ENCODE measurements at places on chromosomes 12 and 14. TPM values are rescaled to one million over a fixed set of nuclear protein-coding genes. Genes with fewer than 3 reads are reported as not detected.

Gene GRIP1
- total RNA-seq: 47.6 TPM

Gene AMN
- total RNA-seq: 1.8 TPM

DNA sequence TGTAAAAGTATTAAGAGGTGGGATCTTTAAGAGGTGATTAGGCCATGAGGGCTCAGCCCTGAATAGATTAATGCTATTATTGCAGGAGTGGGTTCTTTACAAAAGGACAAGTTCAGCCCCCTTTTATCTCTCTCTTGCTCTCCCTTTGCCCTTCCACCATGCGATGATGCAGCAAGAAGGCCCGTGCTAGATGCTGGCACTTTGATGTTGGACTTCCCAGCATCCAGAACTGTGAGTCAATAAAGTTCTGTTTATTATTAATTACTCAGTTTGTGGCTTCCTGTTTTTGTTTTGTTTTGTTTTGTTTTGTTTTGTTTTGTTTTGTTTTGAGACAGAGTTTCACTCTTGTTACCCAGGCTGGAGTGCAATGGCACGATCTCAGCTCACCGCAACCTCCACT lies 10.1 kb downstream of the RNASE1 start:
- no peak for DNase-seq

- no peak for DNase-seq
Observed at GRCh38 chr14:29569194-29569593, 358.5 kb downstream of the PRKD1 start.

DNA sequence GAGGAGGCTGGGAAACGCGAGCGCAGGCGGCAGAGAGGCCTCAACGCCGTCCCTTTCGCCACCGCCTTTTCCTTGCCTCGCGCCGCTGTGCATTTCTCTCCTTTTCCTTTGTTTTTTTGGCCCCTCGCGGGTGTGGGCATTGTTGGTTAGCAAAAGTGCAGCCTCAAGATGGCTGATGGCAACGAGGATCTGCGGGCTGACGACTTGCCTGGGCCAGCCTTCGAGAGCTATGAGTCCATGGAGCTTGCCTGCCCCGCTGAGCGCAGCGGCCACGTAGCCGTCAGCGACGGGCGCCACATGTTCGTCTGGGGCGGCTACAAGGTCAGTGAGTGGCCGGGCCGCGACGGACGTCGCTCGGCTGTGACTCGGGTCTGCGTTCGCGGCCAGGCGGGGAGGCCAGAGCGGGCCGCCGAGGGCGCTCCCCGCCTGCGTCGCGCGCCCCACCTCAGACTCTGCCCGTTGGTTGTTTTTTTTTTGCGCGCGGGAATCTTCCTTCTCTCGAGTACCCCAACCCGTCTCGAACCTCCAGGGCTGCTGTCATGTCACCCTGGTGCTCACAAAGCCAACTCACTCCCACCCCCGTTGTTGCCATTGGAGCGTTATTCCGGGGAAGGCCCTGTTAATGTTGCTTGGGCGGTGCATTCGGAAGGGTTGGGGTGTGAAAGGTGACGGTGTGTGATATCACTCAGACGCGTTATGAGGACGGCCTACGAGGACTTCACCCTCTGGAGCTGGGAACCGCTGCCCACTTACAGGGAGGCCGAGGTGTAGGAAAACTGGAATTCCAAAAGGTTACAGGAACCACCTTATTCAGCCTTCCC lies 558 bp downstream of the KLHDC2 start:
- DNase-seq: peak; percentile 82

- peak; percentile 86 for DNase-seq
Observed at GRCh38 chr12:25249931-25250738, 594 bp downstream of the KRAS start.

DNA sequence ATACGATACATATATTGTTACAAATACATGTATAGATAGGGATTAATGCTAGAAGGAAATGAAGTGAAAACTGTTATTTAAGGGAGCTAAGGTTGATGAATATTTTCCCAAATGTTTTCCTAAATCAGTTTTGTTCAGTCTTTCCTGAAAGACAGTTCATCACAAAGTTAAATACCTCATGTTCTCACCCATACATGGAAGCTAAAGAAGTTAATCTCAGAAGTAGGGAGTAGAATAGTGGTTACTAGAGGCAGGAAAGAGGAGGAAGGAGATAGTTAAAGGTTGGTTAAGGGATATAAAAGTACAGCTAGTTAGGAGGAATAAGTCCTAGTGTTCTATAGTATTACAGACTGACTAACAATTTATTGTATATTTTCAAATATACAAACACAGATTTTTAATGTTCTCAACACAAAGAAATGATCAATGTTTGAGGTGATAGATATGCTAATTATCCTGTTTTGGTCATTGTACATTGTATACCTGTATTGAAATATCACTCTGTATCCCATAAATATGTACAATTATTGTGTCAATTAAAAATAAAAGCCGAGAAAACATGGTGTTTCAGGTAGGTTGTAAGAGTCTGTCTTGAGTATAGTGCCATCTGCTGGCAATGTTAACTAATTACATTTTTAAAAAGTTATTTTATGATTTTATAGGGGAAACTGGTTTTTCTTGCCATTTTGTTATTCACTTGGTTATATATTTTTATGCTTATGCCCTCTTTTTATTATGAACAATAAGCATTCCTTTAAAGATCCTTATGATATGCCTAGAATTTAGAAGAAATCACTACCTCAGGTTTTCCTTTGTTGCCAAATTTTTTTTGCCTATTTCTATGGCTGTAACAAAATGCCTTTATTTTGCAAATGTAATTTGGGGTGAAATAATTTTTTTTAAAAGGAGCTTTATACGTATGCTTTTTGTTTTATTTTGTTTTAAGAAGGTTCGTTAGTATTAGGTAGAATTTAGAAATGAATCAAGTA lies 26.9 kb downstream of the ZDHHC17 start:
- DNase-seq: no peak

DNA sequence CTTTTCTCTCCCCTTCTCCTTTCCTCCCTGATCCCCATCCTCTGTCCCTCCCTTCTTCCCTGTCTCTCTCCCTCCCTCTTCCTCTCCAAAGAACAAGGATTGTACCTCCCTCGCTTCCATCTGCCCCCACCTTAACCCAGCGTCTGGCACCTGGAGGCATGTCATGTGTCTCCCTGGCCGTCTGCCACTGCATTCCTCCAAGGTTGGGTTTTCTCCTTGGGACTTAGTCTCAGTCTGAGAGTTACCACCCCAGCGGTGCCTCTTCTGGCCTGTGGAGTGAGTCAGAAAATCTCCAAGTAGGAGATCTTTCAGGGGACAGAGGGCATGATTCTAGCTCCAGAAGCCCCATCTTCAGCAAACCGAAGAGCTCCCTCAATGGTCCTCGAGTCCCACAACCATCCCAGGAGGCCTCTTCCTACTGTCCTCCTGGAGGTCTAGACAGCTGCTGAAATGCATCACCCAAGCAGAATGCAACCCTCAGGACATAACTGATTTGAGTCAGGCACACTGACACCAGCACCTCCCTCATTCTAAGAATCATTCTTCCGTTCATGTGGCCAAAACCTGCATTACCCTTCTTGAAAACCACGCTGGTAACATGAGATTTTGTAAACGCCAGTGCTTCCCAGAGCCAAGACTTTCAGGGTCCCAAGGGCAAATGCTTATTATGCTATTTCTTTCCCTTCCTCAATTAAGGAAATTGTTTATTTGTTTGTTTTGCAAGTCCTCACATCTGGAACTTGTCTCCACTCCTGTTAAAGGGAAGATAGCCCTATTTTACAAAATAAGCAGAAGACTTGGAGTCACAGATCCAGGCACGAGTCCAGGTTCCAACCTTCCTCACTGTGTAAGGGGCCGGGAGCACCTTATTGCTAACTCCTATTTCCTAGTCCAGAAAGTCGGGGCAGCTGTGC lies 463.2 kb downstream of the BCL11B start:
- no peak for DNase-seq

GRCh38 chr12:39990122-39991101 lies 115.5 kb downstream of the SLC2A13 start:
- peak; percentile 80 for DNase-seq

All from endodermal cell (in vitro differentiated cells).